A673 (cell line): ENCODE measurements at places on chromosomes 2 and 18.

DNA sequence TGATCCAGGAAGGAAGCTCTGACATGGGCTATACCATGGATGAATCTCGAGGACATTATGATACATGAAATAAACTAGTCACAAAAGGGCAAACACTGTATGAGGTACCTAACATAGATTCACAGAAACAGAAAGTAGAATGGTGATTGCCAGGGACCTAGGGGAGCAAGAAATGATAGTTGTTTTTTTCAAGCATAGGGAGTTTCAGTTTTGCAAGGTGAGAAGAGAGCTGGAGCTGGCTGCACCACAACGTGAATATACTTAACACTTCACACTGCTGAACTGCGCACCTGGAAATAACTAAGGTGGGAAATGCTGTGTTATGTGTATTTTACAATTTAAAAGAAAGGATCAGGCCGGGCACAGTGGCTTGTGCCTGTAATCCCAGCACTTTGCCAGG lies 13.2 kb upstream of the AGAP1 start:
- no peak for DNase-seq

DNA sequence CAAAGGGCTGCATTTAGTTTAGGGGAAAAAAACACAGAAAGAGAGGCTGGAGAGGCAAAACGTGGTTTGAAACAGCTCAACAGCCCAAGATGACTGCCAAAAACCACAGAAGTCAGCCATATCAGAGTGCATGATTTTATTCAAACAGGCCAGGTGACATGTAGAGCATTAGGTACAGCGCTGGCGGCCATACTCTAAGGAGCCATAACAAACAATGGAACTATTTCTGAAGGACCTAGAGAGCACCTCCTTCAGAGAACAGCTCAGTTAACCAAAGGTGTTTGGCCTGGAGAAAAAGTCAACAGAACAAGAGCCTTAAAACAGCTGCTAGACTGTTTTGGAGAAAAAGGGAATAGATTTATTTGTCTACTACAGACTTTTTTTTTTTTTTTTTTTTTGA lies 2.6 kb downstream of the THADA start:
- DNase-seq: no peak

- no peak for DNase-seq
Measured at GRCh38 chr2:217774232-217774631, 228.6 kb downstream of the TNS1 start.

- DNase-seq: no peak
Measured at GRCh38 chr2:128269063-128269989, 49.3 kb downstream of the HS6ST1 start.

DNA sequence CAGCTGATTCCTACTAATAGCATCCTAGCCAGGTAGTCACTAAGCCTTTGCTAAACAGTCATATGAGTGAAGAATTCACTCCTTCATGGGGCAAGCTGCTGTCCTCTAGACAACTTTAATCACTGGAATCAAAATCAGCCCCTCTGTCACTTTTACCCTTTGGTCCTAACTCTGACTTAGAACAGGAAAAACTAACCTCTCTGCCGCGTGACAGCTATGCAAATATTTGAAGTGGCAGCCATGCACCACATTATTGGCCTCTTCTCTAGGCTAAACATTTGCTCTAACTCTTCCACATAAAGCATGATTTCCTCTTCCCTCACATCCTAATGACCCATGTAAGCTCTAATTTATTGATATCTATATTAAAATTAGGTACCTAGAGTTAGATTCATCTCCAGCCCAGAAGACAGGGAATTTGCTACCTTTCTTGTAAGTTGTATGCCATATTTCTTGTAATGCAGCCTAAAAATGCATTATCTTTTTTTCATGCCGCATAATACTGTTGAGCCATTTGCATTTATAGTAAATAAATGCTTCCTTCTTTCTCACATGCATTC lies 12.8 kb upstream of the ONECUT2 start:
- DNase-seq: no peak
